Stimulated activated CD4-positive, alpha-beta T cell treated with anti-CD3 and anti-CD28 coated beads, Interleukin-4, amount 100 ng/mL, for 4 hours (primary cell): ENCODE measurements at places on chromosomes 2 and 18.

DNA sequence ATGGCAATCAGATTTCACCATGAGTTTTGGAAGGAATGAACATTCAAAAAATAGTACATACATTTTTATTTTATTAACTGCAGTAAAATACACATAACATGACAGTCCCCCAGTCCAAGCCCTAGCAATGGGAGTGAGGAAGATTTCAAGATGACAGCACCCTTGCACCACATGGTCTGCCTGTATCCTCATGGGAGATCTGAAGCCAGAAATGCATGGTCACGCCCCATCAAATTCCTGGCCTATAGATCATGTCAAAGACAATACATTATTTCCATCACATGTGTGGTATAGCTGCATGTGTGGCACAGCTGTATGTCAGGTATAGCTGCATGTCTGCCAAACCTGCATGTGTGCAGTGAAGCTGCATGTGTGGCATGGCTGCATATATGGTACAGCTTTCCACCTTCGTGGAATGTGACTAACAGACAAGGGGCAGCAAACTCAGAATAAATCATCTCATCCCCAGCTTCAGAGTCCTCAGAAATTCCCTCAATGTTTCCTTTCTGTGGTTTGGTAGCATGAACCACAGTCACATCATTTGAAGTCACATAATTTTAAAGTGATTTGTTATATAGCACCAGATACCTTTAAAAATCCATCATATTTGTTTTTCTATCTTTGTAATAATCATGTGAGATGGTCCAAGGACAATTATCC is 518.2 kb upstream of the SOX11 start:
- DNase-seq = no peak

GRCh38 chr2:9103663-9104277 is 100.3 kb upstream of the MBOAT2 start:
- no peak for DNase-seq

DNA sequence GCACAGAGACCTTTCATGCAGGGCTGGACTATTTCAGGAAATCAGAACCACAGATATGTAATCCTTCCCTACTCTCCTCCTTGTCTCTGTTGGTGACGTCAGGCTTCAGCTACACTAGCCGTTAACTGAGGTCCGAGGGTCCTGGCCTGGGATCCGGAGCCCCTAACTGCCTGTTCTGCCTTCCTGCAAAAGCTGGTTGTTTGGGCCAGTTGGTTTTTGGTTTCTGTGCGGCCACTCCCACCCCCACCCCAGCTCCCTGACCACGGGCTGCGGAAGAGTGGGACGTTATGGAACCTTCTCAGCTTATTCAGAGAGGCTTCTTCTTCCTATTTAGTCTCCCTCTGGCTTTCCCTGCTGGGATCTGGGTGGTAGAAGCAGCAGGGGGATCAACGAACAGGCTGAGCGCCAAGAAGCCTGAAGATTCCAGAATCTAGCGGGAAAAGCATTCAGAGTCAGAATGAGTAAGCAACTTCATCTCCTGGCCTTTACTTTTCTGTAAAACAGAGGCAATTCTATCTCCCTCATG is 49.3 kb upstream of the ROCK2 start:
- no peak for DNase-seq

DNA sequence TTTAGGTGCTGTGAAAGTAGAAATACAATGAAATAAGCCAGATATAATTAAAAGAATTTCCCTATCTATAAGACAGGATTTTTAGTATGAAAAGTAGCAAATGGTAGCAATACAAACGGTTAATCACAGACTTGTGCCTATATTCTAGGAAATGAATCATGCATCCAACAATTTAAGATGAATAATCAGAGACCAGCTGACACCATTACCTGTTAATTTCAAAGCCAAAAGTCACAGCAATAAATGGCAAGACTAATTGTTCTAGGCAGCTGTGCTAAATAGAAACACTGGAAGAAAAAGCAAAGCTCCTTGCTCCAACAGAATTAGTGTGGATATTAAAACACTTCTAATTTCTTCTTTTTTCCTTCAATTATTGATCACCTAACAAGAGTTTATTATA is 35.1 kb upstream of the MPP4 start:
- DNase-seq = no peak

DNA sequence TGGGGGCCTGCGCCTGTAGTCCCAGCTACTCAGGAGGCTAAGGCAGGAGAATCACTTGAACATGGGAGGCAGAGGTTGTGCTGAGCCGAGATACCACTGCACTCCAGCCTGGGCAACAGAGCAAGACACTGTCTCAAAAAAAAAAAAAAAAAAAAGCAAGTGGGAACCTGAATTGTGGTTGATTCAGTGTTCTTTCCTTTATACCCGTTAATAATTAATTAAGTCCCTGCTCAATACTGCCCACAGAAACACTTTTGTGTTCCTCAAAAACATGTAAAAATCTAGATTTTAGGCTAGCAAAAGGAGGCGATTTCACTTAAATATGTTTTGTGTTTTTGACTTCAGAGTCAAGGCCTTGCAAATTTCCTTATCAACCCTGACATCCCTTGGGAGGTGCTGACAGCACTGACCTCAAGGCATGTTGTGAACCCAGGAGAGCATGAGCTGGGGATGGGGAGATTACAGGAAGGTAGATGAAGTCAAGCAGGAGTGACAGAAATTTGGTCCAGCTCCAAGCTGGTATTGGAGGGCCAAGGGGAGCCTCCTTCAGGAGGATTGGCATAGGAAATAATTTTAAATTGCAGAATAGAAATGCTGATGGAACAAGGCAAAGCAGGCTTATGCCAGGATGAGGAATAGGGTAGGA is 89.0 kb upstream of the PNPT1 start:
- no peak for DNase-seq

DNA sequence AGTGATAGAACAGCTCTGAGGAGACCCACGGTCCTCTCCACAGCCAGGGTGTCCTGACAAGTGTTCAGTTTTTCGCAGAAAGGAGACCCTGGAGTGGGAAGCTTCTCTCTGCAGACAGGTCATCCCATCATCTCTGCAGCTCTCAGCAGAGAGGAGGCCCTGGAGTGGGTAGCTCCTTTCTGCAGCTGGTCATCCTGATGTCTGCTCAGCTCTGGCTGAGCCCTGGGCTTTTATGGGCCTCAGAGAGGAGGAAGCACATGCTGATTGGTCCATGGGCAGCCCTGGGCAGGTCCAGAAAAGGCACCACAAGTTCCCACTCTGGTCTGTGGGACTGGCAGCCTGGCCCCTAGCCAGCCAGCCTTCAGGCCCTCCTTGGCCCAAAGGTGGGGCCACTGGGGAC is 72.3 kb upstream of the ST3GAL5 start:
- no peak for DNase-seq
